Stimulated activated CD8-positive, alpha-beta memory T cell treated with anti-CD3 and anti-CD28 coated beads, Interleukin-7, amount 100 ng/mL, for 1 hour (primary cell): ENCODE measurements at places on chromosomes 1 and 21.

DNA sequence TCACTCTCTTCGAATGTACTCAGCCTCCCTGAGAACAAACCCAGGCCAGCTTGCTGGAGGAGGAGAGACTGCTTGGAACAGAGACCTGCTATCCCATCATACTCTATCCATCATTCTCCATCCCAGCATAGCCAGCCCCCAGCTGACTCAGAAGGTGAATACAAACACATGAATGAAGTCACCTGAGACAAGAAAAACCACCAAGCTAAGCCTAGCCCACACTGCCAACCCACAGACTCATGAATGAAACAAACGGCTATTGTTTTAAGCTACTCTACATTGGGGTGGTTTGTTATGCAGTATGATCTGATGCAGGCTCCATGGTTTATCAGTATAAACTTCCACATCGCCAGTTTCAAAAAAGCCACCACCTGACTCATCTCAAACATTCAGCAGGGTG is 395.6 kb downstream of the SETD4 start:
- no peak for DNase-seq

GRCh38 chr1:243727503-243728203 is 122.4 kb downstream of the AKT3 start:
- no peak for DNase-seq

DNA sequence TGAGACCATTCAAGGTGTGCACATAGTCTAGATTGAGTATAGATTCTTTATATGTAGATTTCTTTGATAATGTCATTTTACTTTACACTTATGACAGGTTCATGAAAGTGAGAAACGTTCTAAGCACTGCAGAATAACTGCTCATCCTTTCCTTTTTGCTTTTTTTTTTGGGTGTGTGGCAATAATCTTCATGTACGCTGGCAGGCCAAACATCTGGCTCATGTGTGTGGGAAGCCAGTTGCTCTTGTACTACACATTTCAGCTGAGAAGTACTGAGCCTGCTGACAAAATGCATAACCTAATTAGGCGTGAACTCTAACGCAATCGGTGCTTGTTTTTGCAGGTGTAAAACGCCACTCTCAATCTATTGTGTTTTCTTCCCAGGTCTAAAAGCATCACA is 350.8 kb upstream of the KAZN start:
- no peak for DNase-seq

DNA sequence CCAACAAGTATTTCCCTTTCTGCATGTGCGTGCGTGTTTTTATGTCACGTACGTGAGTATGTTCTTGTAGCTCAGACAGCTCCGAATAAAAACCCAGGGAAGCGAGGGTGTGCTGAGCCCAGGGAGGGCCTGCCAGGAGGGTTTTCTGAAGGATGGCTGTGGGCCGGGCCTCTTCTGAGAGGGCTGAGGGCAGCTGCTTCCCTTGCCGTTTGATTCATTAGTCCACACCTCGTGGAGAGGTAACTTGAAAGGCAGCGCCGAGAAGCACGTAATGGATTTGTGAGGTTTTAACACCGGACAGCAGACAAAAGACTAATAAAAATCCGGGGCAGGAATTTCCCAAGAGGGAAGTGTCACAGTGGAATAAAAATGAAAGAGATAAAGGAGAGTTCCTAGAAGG is 29.5 kb downstream of the CD247 start:
- DNase-seq = no peak

DNA sequence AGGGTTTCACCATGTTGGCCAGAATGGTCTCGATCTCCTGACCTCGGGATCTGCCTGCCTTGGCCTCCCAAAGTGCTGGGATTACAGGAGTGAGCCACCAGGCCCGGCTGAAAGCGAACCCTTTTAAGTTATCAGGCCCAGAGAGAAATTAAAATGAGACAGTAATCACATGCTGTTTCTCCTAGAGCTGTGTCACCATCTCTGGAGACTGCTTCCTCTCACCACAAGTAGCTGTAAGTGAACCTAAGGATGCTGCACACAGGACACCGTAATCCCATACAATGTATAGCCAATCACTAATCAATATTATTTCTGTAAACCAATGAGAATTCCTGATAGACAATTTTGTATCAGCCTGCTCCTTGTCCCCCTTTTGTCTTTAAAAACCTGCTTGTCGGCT is 5.7 kb upstream of the CSTB start:
- no peak for DNase-seq
